ENCODE measurements at places on chromosomes 11 and 22.

- DNase-seq, result no peak
Observed at GRCh38 chr11:63564056-63564774, 1.0 kb upstream of the PLAAT2 start.

DNA sequence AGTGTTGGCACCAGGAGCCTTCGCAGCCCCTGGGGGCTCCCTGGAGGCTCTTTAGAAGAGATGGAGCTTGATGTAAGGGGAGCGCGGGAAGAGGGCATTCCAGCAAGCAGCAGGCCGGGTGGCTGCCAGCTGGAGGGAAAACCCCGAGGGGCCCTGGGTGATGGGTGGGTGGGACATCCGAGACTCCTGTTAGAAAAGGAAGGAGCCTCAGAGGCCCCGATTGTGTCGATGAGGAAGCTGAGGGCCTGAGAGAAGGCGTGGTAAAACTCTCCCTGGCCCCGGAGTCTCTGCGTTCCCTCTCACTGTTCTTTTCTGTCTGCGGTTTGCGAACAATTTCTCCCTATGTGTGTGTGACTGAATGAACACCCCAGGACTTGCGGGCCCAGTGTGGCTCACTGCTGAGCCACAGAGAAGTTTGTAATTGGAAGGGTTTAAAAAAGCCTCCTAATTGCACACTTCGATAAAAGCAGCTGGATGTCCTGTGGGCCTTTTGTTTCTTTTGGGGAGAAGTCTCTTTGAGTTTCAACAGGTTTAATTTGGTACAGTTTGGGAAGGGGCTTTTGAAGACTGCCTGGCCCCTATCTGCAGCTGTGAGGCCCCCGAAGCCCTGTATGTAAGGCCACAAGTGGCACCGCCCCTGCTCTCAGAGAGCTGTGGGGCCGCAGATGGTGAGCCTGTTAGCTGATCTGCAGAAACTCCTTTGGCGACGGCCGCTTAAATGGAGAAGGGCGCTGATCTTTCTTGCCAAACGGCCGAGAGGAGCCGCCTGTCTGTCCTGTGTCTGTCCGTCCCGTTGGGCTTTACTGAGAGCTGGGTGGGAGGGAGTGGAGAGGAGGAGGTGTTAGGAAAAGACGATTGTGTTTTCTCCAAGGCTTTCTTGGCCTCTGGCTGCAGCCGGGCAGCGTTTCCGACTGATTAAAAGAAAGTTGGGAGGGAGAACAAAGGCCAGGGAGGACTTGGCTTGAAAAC is 2.0 kb downstream of the FBLN1 start:
- no peak for DNase-seq

DNA sequence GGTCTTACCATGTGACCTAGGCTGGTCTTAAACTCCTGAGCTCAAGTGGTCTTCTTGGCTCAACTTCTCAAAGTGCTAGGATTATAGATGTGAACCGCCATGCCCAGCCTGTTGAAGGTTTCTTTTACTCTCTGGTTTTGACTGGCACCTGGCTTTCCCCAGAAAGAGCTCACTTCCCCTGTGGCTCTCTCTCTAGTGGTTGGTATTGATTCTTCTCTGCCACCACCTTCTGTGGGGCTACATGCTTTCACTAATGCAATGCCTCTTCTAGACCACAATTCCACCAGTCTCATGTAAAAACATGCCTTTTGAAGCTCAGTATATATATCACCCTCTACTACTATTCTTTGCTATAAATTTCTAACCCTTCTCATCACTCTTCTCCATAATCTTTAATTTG is 67.2 kb downstream of the CCDC83 start:
- no peak for DNase-seq

DNA sequence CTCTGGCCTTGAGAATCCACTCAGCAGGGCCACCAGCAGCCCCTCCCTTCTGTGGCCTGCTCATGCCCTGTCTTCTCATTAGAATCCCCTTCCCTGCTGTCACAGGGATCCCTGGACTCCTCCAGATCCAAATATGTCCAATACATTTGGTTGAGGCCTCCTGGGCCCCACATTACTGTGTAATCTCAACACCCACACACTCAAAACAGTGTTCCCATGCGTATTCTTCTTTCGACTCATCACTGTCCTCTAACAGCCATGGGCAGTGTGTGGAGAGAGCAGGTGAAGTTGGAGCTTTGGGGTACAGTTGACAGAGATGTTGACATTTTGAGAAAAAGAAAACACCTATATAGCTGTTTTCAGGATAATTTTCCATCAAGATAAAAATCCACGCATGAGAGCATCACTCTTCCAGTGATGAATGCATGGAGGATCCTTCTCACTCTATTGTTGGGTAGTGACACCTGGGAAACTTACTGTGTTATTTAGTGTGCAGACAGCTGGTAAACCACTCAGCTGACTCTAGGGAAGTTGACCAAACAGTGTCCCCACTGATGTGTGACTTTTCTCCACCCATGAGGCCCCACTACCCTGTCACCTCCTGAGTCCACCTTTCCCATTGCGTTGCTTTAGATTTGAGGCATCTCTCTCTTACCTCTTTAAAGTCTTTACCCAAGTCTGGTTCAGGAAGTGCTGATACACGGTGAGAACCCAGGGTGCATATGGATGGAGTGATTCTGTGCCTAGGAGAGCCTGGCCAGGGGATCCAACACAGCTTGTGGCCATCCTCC is 28.7 kb upstream of the VPREB1 start:
- no peak for DNase-seq

- no peak for DNase-seq
Observed at GRCh38 chr11:17445240-17445795, 31.3 kb downstream of the ABCC8 start.

- DNase-seq, result no peak
Observed at GRCh38 chr11:114942207-114942606, 263.9 kb downstream of the NXPE2 start.

DNA sequence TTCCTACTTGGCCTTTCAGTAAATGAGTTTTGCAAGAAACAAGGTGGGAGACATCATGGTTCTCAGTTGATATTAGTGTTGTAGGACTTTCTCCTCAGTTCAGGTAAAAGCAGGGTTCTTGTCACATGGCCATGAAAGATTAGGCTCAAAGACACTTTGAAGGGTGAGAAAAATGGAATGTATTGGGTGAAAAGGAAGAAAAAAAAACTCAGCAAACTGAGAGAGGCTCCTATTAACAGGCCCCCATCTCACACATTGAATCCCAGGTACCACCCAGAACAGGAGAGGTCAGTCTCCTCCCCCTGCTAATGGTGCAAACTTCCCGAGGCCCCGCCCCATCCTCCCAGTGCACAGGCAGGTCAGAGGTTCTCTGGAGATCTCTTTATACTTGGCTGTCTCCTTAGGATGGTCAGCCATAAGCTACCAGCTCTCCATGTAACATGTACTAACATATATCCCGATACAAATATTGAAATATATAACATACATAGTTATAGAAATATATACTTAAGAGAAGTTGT is 62.2 kb downstream of the MICAL2 start:
- no peak for DNase-seq

DNA sequence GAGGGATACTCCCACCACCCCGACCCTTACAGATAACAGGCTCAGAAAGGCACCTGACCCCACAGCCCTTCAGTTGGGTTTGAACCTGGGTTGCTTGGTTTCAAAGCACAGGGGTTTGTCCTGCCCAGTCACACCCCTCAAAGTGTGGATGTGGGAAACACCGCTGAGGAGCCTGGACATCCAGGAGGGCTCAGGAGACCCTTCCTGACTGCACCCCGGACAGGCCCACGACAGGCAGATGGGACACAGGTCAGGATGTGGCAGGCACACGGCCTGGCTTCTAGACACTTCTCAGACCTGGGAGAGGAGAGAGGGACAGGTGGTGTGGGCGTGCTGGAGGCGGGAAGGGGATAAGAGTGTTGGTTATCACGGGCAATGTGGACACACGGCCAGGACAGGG is 932.3 kb downstream of the BRD1 start:
- no peak for DNase-seq

Data from activated CD4-positive, alpha-beta T cell treated with anti-CD3 and anti-CD28 coated beads, Interleukin-2, amount 50 U/mL, for 48 hours (primary cell).